ENCODE measurements at places on chromosomes 13 and 19. TPM values are rescaled to one million over a fixed set of nuclear protein-coding genes. Genes with fewer than 3 reads are reported as not detected.

PTBP1 gene
- 483 TPM for polyA plus RNA-seq

ZNF790 gene
- 1.5 TPM for polyA plus RNA-seq

PLIN4 gene
- 0.09 TPM for polyA plus RNA-seq

LHB gene
- polyA plus RNA-seq = not detected

ZNF266 gene
- polyA plus RNA-seq = 6.7 TPM

DNA sequence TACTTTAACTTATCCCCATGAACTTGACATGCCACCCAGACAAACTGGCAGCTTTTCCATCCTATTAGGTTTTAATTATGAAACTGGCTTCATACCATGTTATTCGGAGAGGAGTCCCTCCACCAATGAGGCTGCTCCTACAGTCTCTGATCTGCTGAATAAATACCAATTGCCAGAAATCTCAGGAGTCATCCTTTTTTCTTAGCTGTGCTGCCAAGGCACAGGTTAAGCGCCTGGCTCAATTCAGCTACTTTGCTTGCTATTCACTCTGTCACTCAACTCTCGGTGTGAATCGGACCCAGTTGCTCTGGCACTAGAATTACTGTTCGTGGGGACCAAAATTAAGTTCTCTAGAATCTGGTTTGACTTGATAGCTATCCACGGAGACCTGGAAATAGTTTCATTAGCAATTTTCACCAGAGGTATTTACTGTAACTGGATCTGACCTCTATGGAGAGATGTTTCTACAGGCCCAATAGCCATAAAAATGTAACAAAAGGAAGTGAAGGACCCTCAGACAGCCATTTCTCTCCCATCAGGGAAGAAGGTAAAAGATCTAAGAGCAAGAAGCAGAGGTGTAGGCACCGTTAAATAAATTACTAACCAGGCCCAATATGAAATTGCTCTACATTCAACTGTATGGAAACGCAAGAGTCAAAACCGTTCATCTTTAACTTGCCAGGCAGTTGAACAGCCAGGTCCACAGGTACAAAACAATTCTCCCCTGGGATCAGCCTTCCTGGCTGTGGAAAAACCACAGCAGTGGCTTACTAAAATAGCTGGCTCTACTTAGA is 5.4 kb downstream of the ZC3H4 start:
- peaks cover 25% of the 10 kb centered on the region for H3K4me1 ChIP-seq
- peak; percentile 29 for DNase-seq
- no peak overlapping the region for H3K4me3 ChIP-seq
- H3K27me3 ChIP-seq = no peaks in the 10 kb centered on the region
- H3K27ac ChIP-seq = peak overlapping the region; percentile 17

- H3K27me3 ChIP-seq = peaks cover 44% of the 10 kb centered on the region
- DNase-seq = no peak
- H3K4me3 ChIP-seq = no peak overlapping the region
- H3K36me3 ChIP-seq = no peaks in the 10 kb centered on the region
- peaks cover 2% of the 10 kb centered on the region for H3K4me1 ChIP-seq
Measured at GRCh38 chr19:11421371-11422098, 2.4 kb upstream of the RGL3 start.

DNA sequence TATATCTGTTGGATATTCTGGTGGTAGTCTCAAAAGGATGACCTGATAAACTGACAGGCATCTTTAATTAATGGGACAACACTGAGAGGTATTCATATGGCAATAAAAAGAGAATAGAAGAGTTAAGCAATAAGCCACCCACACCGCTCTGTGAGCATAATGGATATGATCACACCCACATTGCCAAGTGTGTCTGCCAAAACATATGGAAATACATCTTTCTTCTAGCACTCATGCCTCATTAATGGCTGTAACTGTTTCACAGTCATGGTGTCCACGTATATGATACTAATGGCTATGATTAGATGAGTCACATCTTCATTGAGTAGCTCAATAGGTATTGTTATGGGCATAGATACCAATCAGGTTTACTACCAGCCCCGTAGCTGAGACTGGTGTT is 13.1 kb downstream of the IGFL3 start:
- no peak overlapping the region for H3K4me3 ChIP-seq
- H3K4me1 ChIP-seq = peaks cover 3% of the 10 kb centered on the region
- DNase-seq = no peak
- H3K36me3 ChIP-seq = no peaks in the 10 kb centered on the region
- no peak overlapping the region for H3K27ac ChIP-seq
- peaks cover 34% of the 10 kb centered on the region for H3K27me3 ChIP-seq

GRCh38 chr13:113209759-113210421 is 477 bp downstream of the CUL4A start:
- peak overlapping the region; percentile 96 for H3K4me3 ChIP-seq
- H3K36me3 ChIP-seq = peaks cover 5% of the 10 kb centered on the region
- H3K27ac ChIP-seq = peak overlapping the region; percentile 66
- peak; percentile 55 for DNase-seq
- H3K27me3 ChIP-seq = no peaks in the 10 kb centered on the region

GRCh38 chr19:11324079-11324661 is 15.3 kb downstream of the RAB3D start:
- peak overlapping the region; percentile 65 for H3K27ac ChIP-seq
- no peaks in the 10 kb centered on the region for H3K27me3 ChIP-seq
- peaks cover 12% of the 10 kb centered on the region for H3K4me1 ChIP-seq
- peaks cover 7% of the 10 kb centered on the region for H3K36me3 ChIP-seq
- DNase-seq = peak; percentile 94

DNA sequence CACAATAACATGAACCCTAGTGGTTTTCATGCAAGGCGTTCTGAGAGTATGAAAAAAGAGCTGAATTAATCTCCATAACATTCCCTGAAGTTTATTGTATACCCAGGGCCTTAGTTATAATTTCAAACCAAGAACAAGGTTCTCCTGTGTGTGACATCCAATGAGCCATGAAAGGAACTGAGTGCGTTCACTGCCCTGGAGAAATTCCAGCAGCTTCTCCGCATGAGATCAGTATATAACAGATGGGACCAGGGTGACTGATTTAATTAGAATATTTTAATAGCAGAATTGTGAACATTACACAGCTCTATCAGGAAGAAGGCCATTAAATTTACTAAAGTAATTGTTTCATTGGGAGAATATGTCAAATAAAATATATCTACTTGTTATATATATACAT is 1190.5 kb upstream of the SLC10A2 start:
- no peaks in the 10 kb centered on the region for H3K4me1 ChIP-seq
- no peak for DNase-seq
- H3K27me3 ChIP-seq = no peaks in the 10 kb centered on the region

DNA sequence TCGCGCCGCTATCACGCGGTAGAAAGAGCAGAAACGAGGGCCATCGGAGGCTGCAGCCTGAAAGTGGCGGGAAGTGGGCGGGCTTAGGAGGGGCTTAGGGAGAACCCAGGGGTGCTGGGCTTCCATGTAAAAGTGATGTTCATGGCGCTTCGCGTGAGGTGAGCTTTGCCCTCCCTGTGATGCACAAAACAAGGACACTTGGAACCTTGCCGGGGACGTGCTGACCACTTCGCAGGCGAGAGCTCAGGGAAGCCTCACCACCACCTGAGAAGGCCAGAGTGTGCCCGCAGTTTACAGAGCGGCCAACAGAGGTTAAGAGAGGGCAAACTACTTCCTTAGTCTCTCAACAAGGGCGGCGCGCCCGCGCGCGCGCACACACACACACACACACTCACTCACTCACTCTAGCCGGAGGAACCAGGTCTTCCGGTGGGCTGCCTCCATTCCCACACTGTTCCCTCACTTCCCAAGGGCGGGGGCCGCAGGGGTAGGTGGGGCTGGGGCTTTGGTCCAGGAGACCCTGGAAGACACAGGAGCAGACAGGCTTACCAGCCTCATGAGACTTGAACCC is 651 bp downstream of the GAPDHS start:
- H3K4me3 ChIP-seq = no peak overlapping the region
- peaks cover 7% of the 10 kb centered on the region for H3K4me1 ChIP-seq
- peaks cover 8% of the 10 kb centered on the region for H3K27me3 ChIP-seq
- DNase-seq = peak; percentile 57
- H3K27ac ChIP-seq = no peak overlapping the region

GRCh38 chr19:57052081-57052480 is 67.7 kb upstream of the USP29 start:
- DNase-seq = no peak
- H3K27me3 ChIP-seq = no peaks in the 10 kb centered on the region
- no peaks in the 10 kb centered on the region for H3K36me3 ChIP-seq
- no peaks in the 10 kb centered on the region for H3K4me1 ChIP-seq

DNA sequence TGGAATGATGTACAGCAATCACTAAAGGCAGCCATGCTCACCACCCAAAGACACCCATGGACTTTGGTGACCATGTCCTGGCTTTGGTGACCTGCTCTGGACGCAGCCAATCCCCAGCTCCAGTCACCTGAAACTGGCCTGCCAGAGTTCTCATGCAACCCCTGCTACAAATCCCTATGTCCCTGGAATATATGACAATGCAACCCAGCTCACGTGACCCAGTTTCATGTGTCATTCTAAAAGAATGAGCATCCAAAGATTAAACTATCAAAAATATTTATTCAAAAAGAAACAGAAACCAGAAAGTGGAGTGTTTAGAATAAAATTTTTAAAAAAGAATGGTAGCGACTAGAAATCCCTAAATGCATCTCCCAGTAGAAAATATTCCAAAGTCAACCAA is 203.3 kb upstream of the IRS2 start:
- H3K27me3 ChIP-seq = no peaks in the 10 kb centered on the region
- no peak overlapping the region for H3K4me3 ChIP-seq
- DNase-seq = peak; percentile 72
- H3K27ac ChIP-seq = no peak overlapping the region

- no peak overlapping the region for H3K27ac ChIP-seq
- no peaks in the 10 kb centered on the region for H3K36me3 ChIP-seq
- no peaks in the 10 kb centered on the region for H3K4me1 ChIP-seq
Measured at GRCh38 chr13:64480672-64481071, 2749.5 kb downstream of the PCDH9 start.

GRCh38 chr13:104987621-104988020 is 1547.8 kb downstream of the EFNB2 start:
- no peaks in the 10 kb centered on the region for H3K4me1 ChIP-seq
- H3K27me3 ChIP-seq = no peaks in the 10 kb centered on the region
- no peaks in the 10 kb centered on the region for H3K36me3 ChIP-seq
- DNase-seq = no peak

DNA sequence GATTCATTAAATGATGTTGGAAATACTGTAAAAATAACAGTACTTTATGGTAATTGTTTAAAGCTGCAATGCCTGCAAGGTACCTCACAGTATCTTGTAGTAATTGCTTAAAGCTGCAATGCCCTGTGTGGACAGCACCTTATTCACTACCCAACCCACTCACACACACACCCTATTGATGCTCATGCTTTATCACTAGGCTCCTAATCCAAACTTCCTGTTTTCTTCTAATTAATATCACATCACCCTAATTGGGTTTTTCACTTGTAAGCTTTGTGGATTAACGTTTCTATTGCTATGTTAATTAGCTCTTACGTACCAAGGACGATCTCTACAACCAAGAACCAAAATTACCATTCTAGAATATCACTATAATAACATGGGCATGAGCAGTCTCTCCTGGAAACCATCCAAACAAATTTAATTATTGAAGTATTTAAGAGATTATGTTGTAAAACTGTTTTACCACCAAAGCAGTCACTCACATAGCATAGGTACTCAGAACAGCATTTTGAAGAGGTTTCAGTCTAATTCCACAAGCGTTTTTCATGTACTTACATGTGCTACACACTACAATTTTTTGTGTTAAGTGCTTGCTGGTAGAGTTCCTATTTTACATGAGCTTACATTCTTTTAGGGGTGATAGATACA is 303.8 kb downstream of the PCDH9 start:
- no peaks in the 10 kb centered on the region for H3K4me1 ChIP-seq
- H3K27ac ChIP-seq = no peak overlapping the region
- H3K36me3 ChIP-seq = no peaks in the 10 kb centered on the region
- no peak for DNase-seq

DNA sequence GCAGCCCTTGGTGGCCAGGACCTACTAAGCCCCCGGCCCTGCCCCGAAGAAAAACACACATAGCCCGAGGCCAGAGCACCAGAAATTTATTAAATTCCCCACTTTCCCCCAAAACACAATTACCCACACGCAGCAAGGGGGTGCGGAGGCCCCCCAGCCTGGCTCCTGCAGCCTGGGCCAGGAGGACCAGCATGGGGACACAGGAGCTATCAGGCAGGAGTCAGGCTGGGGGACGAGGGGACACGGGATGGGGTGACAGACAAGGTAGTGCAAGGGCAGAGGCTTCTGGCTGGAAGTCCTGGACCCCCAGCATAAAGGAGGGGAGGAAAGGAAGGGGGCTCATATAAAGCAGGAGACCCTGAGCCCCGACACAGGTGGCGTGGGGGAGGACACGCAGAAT is 3.1 kb downstream of the RNU6-9 start:
- no peaks in the 10 kb centered on the region for H3K4me1 ChIP-seq
- H3K27ac ChIP-seq = no peak overlapping the region
- peaks cover 20% of the 10 kb centered on the region for H3K36me3 ChIP-seq
- DNase-seq = no peak
- no peaks in the 10 kb centered on the region for H3K27me3 ChIP-seq

DNA sequence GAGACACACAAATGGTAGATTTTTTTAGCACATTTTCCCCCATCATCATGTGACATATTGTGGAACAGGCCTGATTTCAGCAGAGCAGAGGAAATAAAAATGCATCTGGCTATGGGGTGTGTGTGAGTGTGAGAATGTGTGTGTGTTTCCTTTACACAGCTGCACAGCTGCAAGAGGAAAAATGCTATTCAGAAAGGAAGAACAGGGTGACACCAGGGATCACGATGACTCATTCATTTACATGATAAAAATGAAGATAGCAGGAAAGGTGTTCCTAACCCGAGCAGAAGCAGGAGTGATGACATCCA is 469.5 kb upstream of the TSHZ3 start:
- H3K27ac ChIP-seq = no peak overlapping the region
- H3K4me3 ChIP-seq = no peak overlapping the region
- no peaks in the 10 kb centered on the region for H3K27me3 ChIP-seq
- no peaks in the 10 kb centered on the region for H3K36me3 ChIP-seq
- DNase-seq = no peak

GRCh38 chr19:18488838-18489626 is 32.8 kb downstream of the ELL start:
- H3K27me3 ChIP-seq = no peaks in the 10 kb centered on the region
- peaks cover 31% of the 10 kb centered on the region for H3K4me1 ChIP-seq

DNA sequence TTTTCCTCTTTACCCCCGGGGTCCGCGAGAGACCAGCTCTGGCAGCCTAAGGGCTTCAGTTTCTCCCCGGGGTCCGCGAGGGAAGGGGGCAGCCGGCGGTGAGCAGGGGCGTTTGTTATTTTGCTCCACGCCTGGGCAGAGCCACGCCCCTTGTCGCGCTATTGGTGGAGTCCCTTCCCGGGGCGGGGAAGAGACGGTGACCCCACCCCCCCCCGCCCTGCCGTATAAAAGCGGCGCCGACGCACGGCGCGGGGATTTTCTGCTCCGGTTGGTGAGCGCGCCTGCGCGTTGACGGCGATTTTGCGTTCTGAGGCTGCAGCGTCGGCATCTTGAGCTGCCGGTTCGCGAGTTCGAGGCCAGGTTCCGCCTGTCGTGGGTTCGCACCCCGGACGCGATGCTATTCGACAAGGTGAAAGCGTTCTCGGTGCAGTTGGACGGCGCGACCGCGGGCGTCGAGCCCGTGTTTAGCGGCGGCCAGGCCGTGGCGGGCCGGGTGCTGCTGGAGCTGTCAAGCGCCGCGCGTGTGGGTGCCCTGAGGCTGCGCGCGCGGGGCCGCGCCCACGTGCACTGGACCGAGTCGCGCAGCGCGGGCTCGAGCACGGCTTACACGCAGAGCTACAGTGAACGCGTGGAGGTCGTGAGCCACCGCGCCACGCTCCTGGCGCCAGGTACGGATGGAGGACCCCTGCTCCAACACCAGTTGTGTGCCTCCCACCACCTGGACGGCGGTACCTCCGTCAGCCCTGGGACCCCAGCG is at the start of gene ARRDC2:
TSS of gene ARRDC2 (plus strand) at position 254 of the 757 bp plus-strand sequence. CDS start at position 395, 141 bp downstream.
- H3K4me3 ChIP-seq = peak within 1 kb of the TSS; percentile 60
- H3K4me1 ChIP-seq = peaks cover 8% of the 10 kb centered on the region
- H3K27ac ChIP-seq = peak within 1 kb of the TSS; percentile 44
- H3K36me3 ChIP-seq = peaks cover 19% of the 10 kb centered on the region
- peak; percentile 87 for DNase-seq
- no peaks in the 10 kb centered on the region for H3K27me3 ChIP-seq

All from IMR-90 (cell line).